HCEC 1CT (cell line): ENCODE measurements at places on chromosomes 5 and 9.

- DNase-seq = no peak
These were observed 95.0 kb downstream of the MRPL36 start for GRCh38 chr5:1704676-1705075.

GRCh38 chr5:11564706-11565105, 339.5 kb downstream of the CTNND2 start:
- no peak for DNase-seq

DNA sequence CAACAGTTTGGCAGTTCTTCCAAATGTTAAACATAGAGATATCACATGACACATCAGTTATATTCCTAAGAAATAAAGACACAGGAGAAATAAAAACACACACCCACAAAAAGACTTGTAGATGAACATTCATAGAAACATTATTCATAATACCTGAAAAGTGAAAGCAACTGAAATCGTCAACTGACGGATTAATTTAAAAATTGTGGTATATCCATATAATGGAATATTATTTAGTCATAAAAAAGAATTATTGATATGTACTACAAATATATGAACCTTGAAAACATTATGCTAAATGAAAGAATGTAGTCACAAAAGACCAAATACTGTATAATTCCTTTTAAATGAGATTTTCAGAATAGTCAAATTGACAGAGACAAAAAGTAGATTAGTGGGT, 330.2 kb upstream of the CD180 start:
- DNase-seq = no peak

DNA sequence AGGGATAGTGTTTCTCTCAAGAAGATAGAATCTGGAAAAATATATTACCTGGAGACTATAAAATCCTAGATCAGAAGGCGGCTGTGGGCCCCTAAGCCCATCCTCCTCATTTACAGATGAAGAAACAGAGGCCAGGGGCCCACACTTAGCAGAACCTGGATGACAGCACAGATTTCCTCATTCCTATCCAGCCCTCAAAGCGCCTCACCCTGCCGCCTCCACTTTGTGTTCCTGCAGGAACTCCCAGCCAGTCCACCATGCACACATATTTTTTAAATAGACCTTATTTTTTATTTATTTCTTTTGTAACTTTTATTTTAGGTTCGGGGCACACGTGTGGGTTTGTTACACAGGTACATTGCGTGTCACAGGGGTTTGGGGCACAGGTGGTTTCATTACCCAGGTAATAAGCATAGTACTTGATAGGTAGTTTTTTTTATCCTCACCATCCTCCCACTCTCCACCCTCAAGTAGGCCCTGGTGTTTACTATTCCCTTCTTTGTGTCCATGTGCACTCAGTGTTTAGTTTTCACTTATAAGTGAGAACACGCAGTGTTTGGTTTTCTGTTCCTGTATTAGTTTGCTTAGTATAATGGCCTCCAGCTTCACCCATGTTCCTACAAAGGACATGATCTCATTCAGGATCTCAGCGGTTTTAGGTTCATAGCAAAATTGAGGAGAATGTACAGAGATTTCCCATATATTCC, 85.5 kb upstream of the MAP1B start:
- DNase-seq = no peak

DNA sequence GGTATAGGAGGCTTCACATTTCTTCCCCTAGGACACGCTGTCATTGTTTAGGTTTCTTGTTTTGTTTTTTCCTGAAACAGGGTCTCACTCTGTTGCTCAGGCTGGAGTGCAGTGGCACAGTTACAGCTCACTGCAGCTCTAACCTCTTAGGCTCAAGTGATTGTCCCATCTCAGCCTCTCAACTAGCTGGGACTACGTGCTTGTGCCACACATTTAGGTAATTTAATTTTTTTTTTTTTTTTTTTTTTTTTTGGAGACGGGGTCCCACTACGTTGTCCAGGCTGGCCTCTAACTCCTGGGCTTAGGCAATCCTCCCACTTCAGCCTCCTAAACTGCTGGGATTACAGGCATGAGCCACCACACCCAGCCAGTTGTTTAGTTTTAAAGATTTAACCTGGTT, 66.2 kb downstream of the EXOSC2 start:
- no peak for DNase-seq

GRCh38 chr9:77953590-77953989, 78.0 kb downstream of the GNAQ start:
- peak; percentile 28 for DNase-seq

DNA sequence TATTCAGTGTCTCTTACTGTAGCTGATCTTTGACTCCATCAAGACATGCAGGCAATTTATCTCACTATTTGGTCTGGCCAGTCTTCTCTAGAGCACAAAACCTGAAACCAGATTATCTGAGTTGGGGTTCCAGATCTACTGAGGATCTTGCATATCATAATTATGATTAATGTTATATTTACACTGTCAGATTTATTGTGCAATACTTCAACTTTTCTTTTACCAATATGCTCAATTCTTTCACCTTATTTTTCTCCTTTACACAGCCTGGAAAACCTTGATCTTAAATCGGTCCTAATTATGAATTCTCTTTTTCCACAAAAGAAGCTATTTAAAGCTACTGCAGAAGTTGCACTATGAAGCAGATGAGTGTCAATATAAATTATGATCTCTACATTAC, 140.1 kb downstream of the ST8SIA4 start:
- DNase-seq = no peak
